PC-9 (cell line): ENCODE measurements at places on chromosomes 12 and 14.

- peak; percentile 39 for DNase-seq
Observed at GRCh38 chr12:30753751-30754382, 884 bp downstream of the CAPRIN2 start.

- no peak for DNase-seq
Observed at GRCh38 chr12:97211416-97211930, 251.1 kb upstream of the RMST start.

- peak; percentile 55 for DNase-seq
Observed at GRCh38 chr14:71130491-71131179, 223.4 kb downstream of the PCNX1 start.

- DNase-seq: no peak
Observed at GRCh38 chr12:127785540-127785939, 481.4 kb upstream of the TMEM132C start.

DNA sequence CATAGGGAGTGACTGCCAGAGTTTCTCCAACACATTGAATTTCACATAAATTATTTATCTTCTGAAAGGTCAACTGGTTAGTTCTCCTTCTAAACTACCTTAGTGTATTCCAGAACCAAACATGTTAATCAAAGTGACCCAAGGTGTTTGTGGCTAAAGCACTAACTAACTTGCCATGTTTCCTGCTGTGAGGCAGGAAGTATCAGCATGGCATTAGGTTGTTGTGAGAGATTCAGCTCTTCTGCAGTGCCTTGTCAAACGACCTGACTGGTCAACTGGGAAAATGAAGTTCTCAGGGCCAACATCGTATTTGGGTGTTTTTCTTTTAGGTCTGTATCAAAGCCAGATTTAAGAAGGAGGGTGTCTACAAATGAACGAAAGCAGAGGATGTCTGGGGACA is 448.1 kb downstream of the APAF1 start:
- no peak for DNase-seq

- DNase-seq: no peak
Observed at GRCh38 chr14:33922125-33922524, 28.7 kb downstream of the EGLN3 start.

GRCh38 chr12:129887101-129887500 is 16.7 kb downstream of the TMEM132D start:
- no peak for DNase-seq
